Adrenal gland (tissue), 19 donors: ENCODE measurements at places on chromosomes 12 and 14. TPM values are rescaled to one million over a fixed set of nuclear protein-coding genes. Genes with fewer than 3 reads are reported as not detected.

Gene ACOT4
- 0.72 TPM for total RNA-seq

Gene CFAP54
- not detected for total RNA-seq

Gene PLXNC1
- total RNA-seq = 14.8 TPM

Gene WASHC4
- total RNA-seq = 75.9 TPM

Gene SLC8A3
- total RNA-seq = 2.1 TPM

Gene DLGAP5
- 0.54 TPM for total RNA-seq

Gene SYNDIG1L
- not detected for total RNA-seq
